Right ventricle myocardium inferior (tissue), 1 donor: ENCODE measurements at places on chromosomes 7 and 10. TPM values are rescaled to one million over a fixed set of nuclear protein-coding genes. Genes with fewer than 3 reads are reported as not detected.

DNA sequence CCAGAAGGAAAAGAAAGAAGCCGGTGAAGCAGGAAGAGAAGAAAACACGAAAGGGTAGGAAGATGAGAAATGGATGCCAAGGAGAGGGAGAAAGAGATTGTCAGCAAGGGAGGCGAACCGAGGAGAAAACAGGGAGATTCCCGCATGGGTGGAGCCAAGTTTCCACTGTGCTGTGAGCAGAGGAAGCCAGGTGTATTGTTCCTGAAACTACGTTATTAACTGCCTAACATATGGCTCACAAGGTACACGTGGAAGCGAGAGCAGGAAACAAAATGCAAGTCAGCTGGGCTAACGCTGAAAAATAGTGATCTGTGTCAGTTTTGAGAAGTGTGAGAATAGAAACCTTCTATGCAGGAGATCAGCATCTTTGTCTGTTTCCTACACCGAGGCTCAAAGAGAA, 20.4 kb upstream of the HIPK2 start:
- no peak for DNase-seq

DNA sequence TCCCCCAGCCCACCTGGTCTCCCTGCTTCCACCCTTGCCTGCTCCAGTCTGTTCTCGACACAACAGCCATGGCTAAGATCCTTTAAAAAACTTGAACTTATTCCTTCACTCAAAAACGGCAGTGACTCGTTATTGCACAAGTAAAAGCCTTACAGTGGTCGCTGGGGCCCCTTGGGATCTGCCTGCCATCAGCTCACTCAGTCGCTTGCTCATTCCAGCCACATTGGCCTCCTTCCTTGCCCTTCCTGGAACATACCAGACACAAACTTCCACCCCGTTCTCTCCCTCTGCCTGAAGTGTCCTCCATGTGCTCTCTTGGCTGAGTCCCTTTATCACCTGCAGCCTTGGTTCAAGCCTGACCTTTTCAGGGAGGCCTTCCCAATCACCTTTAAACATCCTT, 4.7 kb downstream of the CCNY start:
- DNase-seq, result no peak

Gene ADIRF
- total RNA-seq, result 54.6 TPM

Gene TTYH3
- 15.8 TPM for total RNA-seq

Gene FXYD4
- total RNA-seq, result not detected

Gene THSD7A
- 1.5 TPM for total RNA-seq

Gene COL28A1
- total RNA-seq, result 5.6 TPM

DNA sequence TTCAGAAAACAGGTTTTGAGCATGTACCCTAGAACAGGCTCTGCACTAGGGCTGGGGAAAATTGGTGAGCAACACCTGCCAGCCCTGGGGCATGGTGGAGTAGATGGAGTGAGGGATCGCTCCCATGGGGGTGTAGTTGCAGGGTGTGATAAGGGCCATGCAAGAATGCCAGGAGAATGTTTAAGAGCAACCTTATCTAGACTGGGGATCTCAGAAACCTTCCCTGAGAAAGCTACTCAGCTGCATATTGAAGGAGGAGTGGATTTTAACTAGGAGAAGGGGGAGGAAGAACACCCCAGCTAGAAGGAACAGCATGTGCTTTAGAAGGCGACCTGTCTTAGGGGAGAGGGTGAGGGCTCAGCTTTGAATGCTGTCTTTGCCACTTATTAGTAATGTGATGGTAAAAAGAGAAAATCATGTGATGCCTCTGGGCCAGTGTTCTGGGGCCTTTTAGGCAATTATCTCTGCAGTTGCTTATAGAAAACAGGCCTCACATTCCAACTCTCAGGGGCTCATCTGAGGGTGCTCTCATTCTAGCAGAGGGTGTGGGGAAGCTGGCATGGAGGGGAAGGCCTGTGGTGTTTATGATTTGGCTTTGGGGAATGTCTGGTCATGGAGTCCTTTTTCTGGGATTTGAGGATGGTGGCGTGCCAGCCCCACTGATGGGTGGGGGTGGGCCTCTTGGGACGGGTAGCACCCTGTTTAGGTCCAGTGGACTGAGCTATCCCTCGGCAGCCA, 225.4 kb downstream of the BMPER start:
- DNase-seq, result no peak

GRCh38 chr10:60368875-60369546, 20.7 kb downstream of the ANK3 start:
- DNase-seq, result no peak

Gene OR6B1
- not detected for total RNA-seq

DNA sequence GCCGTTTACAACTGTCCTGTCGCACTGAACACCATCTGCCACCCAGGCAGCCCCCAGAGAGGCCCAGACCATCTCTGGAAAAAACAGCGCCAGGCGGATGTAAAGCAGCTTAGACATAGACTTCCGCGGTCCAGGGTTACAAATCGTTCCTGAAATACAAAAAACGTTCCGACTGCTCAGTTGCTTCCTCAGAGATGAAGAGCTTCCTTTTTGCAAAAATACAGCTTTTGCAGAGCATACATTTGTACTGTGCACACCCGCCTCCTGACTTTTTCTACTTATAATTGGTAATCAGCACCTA, 11.4 kb downstream of the DAGLB start:
- no peak for DNase-seq
